Stimulated activated CD8-positive, alpha-beta memory T cell treated with anti-CD3 and anti-CD28 coated beads, Interleukin-7, amount 100 ng/mL, for 4 hours (primary cell): ENCODE measurements at places on chromosomes 5 and 9.

GRCh38 chr9:17799369-17799768 lies 220.5 kb downstream of the SH3GL2 start:
- DNase-seq = no peak

DNA sequence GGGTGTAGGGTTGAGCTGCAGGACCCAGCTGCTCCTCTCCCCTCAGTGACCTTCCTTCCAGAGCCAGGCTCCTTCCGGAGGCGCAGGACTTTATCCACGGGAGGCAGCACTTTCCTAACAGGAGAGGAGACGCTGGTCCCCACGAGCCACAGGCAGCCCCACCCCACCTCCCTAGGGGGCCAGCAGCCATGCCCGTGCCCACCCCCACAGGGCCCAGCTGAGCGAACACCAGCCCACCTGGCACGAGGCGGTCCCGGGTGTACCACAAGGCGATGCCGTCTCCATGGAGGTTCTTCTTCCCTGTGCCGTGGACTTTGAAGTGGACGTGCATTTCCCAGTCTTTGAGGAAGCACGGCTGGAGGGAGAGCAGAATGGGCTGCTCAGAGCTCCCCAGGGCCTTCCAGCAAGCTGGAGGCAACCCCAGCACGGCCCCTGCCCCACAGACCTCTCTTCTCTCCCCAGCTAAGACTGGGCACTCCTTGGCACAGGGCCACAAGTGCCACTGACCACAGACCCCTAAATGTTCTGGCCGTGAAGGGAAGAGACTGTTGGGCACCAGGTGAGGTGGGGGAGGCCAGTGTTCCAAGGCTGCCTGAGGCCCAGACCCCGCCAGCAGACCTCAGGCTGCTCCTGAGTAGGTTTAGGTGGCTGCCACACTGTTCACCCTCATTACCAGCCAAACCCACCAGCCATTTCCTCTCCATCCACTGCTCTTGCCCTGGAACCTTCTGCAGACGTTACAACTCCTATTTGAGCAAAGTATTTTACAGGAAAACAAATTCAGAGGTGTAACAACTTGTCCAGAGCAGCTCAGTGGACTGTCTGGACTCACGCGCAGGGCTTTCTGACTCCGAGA lies 13.0 kb downstream of the LMAN2 start:
- DNase-seq = no peak

DNA sequence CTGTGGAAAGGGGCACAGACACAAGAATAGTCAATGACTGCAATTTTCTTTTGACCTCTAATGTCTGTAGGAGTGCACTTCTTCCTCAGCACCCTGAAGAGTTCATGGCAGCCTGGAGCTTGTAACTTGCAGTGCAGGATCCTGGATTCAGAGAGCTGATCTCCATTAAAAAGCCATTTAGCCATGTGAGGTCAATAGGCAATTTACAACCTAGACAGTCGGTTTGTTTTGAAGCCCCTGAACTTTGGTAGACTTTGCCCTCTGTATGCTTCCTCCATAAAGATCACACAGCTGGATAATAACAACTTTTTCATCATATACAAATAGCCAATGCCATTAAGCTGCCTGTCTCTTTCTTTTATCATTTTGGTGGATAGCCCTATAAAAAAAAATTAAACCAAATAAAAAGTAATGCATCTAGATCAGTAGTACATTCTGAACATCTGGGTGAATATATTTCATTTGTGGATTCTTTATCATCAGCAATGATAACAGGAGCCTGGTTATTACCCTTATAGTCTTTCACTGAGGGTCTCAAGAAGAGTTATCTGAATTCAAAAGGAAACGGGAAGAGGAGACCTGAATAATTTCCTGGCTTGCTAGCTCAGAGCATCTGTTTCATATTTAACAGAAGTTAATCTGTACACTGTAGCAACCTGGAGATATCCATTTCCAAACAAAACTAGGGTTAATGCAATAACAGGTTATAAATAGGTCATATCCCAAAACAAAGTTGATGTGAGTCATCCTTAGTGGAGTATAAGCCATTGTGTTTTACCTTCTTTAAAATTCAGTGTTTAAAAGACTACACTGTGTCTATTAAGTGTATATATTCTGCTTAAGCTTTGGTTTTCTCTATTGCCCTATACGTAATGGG lies 193.8 kb upstream of the ACTBL2 start:
- DNase-seq = no peak

DNA sequence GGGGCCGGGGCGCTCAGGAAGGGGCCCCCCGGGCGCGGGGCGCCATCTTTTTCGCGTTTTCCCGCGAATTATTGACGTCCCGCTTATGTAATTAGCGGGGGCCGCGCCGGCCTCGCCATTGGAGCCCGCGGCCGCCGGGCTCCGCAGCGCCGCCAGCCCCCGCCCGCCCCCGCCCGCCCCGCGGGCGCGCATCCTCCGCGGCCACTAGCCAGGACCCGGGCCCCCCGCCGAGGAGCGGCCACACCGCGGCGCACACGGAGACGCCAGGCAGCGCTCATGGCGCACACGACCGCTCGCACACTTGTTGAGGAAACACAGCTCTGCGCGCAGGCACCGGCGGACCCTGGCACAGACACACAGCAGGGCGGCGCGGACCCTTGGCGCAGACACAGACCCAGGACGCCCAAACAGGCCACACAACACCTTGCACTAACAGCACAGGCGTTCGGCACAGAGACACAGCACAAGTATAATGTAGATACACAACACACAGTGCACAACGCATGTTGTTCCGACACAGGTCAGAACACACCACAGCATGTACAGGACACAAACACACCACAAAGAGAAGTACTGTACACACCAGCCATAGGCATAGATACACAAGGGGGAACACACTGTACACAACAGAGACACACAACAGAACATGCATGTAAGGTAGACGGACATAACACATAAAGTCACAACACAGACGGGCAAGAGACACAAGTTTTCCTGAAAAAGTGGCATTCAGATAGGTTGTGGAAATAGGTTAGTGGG lies 467 bp upstream of the PHF19 start:
- DNase-seq = peak; percentile 62

DNA sequence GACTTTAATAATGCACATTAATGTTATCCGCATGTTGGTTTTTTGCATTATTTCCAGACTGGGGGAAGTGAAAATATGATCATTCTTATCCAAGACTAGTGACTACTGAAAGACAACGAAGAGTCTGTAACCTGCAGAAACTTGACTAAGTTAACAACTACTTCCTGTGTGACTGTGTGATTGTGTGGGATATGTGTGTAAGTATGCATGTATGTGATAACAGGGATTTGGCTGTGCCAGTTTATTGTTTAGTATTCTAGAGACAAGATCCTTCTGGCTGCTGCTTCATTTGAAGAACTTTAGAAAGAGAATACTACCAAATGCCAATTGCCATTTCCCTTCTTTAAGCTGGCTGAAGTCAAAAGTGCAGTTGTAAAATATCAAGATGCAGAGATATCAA lies 375.7 kb upstream of the PRR16 start:
- DNase-seq = no peak

DNA sequence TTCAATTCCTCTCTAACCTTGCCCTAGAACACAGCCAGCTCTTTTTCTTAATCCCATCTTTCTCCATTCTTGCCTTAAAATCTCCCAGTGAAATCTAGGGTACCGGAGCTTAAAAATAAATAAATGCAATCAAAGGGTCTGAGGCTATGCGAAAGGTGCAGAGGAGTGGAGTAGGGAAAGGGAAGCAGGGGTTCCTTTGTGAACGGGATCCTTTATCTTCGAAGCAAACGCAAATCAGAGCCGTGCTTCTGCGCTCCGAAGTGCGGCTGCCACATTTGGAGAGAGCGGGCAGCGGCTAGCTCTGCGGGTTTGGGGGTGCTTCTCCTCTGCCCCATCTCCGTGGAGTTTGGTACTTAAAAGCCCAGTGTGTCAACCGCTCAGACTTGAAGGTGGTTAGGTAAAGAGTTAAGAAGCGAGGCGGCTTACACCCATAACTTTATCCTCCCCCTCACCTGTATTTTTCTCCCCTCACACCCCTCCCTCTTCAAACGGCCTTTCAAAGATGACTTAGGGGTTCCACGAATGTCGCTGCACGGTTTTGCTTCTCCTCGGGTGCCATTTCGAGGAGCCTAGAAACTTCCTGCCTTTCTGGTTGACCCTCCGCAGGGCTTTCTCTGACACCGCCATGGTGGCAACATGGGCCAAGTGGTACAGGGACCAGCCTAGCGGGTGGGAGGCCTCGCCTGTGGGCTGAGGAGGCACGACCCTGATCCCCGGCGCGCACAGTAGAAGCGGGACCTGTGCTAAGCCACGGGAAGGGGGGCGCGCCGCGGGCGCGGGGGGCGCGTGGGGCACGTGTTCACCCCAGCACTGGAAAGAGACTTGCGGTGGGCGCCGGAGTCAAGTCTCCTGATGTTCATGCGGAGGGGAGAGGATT lies 31.7 kb upstream of the NFIB start:
- DNase-seq = no peak

- no peak for DNase-seq
Measured at GRCh38 chr5:116418016-116418415, 156.6 kb downstream of the SEMA6A start.

DNA sequence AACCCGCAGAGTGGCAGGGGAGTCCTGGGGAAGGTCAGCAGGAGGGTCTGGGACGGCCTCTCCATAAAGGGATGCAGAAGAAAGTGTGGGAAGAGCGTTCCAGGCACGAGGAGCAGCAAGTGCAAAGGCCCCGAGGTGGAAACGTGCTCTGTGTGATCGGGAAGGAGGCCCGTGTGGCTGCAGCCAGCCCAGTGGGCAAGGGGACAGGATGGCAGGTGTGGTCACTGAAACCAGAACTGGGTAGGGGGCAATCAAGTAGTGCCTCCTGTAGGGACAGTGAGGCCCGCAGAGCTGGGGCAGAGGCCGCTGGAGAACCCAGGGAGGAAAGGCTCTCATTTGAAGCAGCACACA lies 16.3 kb upstream of the LAMC3 start:
- no peak for DNase-seq

DNA sequence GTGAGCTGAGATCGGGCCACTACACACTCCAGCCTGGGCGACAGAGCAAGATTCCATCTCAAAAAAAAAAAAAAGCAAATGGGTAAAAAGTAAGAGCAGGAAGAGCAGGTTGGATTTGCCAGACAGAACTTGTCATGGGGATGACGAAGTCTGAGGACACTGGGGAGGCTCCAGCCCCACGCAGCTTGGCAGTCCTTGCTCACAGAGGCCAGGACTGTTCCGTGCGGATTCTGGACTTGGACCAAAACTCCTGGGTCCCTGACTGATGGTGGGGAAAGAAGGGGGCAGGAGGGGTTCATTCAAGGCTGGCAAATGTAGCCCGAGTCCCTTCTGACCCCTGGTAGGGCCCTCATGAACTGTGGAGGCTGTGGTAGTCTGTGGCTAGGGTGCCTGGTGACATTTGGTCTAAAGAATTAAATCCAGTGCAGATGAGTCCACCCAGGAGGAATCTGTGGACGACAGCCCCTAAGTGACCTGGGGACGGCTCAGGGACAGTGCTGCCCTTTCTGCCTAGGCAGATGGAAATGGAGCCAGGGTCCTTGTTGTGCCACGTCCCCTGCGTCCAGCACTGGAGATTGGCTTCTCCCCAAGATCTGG lies 3.1 kb downstream of the FGD3 start:
- no peak for DNase-seq

GRCh38 chr5:80834710-80835109 lies 125.5 kb upstream of the RASGRF2 start:
- DNase-seq = no peak

- no peak for DNase-seq
Measured at GRCh38 chr9:78923966-78924659, 627.2 kb downstream of the PSAT1 start.

- DNase-seq = no peak
Measured at GRCh38 chr5:151183456-151184245, 26.1 kb upstream of the ANXA6 start.

DNA sequence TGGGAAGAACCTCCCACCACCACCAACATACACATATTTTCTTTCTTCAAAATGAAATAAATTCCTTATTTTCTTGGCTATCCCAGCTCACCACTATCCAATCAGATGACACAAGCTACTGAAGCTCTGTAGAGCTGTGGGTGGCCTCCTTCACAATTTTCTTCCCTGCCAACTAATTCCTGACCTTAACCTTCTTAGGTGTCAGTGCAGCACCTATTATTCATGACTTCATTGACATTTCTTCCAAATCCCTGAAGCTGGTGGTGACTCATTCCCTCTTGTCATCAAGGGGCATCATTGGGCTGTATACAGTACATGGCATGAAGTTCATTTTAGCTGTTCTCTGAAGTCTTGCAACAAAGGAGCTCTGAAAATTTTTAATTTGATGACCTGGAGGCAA lies 42.0 kb upstream of the ADRA1B start:
- no peak for DNase-seq

- DNase-seq = no peak
Measured at GRCh38 chr5:97534166-97534565, 351.1 kb upstream of the RIOK2 start.

GRCh38 chr5:10975945-10976344 lies 214.9 kb upstream of the DAP start:
- DNase-seq = no peak

DNA sequence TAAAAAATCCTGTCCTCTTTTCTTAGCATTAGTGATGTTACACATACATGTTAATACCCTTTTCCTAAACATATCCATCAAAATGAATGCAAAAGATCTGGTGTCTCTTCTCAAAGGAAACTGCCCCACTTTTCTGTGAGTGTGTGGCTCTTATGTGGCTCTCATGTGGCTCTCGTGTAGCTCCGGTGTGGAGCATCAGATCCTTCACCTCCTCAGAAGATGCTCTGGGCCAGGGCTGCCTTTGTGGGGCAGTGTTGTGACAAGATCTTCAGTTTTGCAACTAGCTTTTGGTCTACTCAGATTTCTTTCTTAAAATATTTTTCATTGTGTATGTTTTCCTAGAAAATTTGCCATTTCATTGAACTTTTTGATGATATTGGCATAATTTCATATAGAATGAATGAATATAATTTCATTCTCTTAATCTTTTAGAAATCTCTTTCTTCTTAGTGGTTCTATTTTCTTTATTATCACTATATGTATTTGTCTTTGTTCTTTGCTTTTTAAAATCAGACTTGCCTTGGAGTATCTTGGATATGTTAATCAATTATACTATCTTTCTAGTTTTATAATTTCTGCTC lies 19.4 kb downstream of the GARNL3 start:
- no peak for DNase-seq

GRCh38 chr5:98109561-98110006 lies 663.9 kb upstream of the RGMB start:
- DNase-seq = no peak

GRCh38 chr9:69466151-69466550 lies 141.1 kb downstream of the ENTREP1 start:
- DNase-seq = no peak

GRCh38 chr5:161778796-161779195 lies 69.1 kb upstream of the GABRA1 start:
- no peak for DNase-seq

GRCh38 chr5:2178071-2178477 lies 295.3 kb upstream of the IRX4 start:
- DNase-seq = no peak
